Activated naive CD4-positive, alpha-beta T cell treated with anti-CD3 and anti-CD28 coated beads for 36 hours (primary cell): ENCODE measurements at places on chromosomes 16 and 17. TPM values are rescaled to one million over a fixed set of nuclear protein-coding genes. Genes with fewer than 3 reads are reported as not detected.

The SNAI3 gene
- total RNA-seq: 2.9 TPM

DNA sequence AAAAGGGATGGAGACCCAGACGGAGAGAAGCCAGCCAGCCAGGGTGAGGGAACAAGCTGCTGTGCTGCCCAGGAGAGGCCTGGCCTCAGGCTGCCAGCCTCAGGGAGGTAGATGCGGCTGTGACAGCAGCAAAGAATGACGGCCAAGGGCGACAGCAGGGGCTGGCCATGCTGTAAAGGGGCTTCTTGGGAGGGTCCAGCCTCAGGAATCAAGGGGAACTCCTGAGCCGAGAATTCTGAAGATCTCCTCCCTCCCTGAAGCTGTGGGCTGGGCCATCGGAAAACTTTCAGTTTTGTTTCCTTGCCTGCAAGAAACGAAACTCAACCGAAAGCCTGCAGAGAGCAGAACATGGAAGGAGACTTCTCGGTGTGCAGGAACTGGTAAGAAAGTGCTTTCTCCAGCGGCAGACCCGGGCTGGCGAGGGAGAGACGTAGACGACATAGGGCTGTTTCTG, at the start of gene XAF1:
Gene XAF1 (plus strand): TSS at position 316 of the 454 bp plus-strand sequence. CDS start 33 bp downstream, at position 349.
- H3K36me3 ChIP-seq: peaks cover 36% of the 10 kb centered on the region
- peak within 1 kb of the TSS; percentile 93 for H3K4me3 ChIP-seq
- DNase-seq: peak; percentile 61
- H3K4me1 ChIP-seq: peaks cover 53% of the 10 kb centered on the region
- no peaks in the 10 kb centered on the region for H3K27me3 ChIP-seq

GRCh38 chr17:14149751-14150150, 80.4 kb downstream of the COX10 start:
- peaks cover 25% of the 10 kb centered on the region for H3K4me1 ChIP-seq
- no peak overlapping the region for H3K27ac ChIP-seq
- H3K27me3 ChIP-seq: no peaks in the 10 kb centered on the region
- no peak for DNase-seq

The SHISA9 gene
- not detected for total RNA-seq

- no peak for DNase-seq
- H3K27me3 ChIP-seq: no peaks in the 10 kb centered on the region
- H3K4me3 ChIP-seq: no peak overlapping the region
- no peak overlapping the region for H3K27ac ChIP-seq
Measured at GRCh38 chr17:66169839-66170238, 22.1 kb downstream of the CEP112 start.

- H3K36me3 ChIP-seq: peaks cover 33% of the 10 kb centered on the region
- H3K4me1 ChIP-seq: peaks cover 27% of the 10 kb centered on the region
- no peak for DNase-seq
- no peaks in the 10 kb centered on the region for H3K27me3 ChIP-seq
- no peak overlapping the region for H3K4me3 ChIP-seq
Measured at GRCh38 chr16:53445534-53445933, 11.3 kb downstream of the RBL2 start.

- no peaks in the 10 kb centered on the region for H3K4me1 ChIP-seq
- H3K36me3 ChIP-seq: no peaks in the 10 kb centered on the region
- peaks cover 5% of the 10 kb centered on the region for H3K27me3 ChIP-seq
- H3K27ac ChIP-seq: no peak overlapping the region
Measured at GRCh38 chr17:58822148-58823050, 66.7 kb downstream of the PPM1E start.

GRCh38 chr17:72287586-72287985, 166.8 kb downstream of the SOX9 start:
- H3K27me3 ChIP-seq: no peaks in the 10 kb centered on the region
- H3K36me3 ChIP-seq: no peaks in the 10 kb centered on the region
- H3K4me1 ChIP-seq: no peaks in the 10 kb centered on the region
- DNase-seq: no peak
- H3K4me3 ChIP-seq: no peak overlapping the region
- H3K27ac ChIP-seq: no peak overlapping the region

DNA sequence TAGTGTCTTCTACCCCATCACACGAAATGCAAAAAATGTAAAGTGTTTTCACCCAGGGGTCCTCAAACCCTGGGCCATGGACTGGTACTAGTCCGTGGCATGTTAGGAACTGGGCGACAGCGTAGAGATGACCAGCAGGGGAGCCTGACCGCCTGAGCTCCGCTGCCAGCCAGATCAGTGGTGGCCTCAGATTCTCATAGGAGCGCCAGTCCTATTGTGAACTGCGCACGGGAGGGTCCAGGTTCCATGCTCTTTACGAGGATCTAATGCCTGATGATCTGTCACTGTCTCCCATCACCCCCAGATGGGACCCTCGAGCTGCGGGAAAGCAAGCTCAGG, 4.5 kb downstream of the SCARF1 start:
- no peak overlapping the region for H3K4me3 ChIP-seq
- H3K36me3 ChIP-seq: no peaks in the 10 kb centered on the region
- no peak overlapping the region for H3K27ac ChIP-seq
- no peak for DNase-seq

DNA sequence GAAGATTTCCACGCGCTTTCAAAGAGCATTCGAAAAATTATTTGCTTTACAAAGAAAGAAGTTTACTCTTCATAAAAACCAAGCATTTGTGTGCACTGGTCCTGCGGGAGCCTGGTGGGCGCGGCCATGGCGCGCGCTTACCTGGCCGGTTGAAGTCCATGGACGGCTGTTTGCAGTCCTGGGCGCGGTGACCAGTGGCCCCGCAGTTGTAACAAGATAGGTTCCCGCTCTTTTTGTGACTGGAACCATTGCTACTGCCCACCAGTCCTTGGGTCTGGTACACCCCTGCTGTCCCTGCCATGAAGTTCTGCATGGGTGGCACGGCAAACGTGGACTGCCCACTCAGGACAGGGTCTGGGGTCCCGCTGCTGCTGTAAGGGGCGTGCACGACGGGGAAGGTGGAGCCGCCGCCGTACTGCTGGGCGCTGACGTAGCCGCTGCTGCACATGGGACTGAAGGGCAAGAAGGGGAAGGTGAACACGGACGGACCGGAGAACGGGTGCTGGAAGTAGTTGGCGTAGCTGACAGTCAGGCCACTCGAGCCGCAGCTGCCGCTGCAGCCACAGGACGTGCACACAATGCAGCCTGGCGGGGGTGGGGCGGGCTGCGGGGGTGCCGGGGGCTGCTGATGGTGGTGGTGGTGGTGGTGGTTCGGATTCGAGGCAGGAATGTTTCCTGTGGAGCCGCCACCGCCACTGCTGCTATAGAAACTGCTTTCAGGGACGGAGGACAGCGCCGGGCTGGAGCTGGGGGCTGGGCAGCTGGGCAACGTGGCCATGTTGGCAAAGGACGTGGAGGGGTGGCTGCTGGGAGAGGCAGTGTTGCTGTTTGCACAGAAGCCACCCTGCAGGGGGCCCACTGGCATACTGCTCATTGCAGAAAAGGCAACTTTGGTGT, 19.5 kb downstream of the MAP1LC3B start:
- H3K36me3 ChIP-seq: peaks cover 8% of the 10 kb centered on the region
- peak overlapping the region; percentile 26 for H3K27ac ChIP-seq
- DNase-seq: no peak
- H3K4me3 ChIP-seq: no peak overlapping the region
- H3K4me1 ChIP-seq: no peaks in the 10 kb centered on the region
- H3K27me3 ChIP-seq: no peaks in the 10 kb centered on the region

DNA sequence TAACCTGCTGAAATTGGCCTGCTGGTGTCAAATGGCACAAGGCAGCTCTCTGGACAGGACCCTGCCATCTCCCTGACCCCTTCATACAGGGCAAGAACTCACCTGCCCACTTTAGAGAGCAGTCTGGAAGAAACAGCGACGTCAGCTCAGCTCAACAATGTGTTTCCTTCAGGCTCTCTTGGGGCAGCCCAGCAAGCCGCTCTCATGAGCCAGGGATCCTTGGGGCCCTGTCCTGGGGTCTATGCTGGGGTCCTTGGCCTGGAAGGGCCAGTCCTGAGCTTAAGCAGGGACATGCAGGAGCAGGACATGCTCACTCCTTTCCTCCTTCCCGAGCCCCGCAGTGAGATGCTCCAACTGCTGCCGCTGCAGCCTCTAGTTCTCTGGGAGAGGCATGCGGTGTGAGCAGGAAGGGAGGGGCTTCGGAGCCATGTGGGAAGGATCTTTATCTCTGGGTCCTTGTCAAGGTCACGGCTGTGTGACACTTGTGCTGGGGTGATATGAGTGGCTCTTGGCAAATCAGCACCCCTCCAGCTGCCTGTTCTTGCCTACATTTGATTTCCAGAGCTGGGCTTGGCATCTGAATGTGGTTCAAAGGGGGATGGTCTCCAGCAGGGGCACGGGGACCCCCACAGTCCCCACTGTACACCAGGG, 3.4 kb downstream of the C1QTNF1 start:
- no peak overlapping the region for H3K27ac ChIP-seq
- H3K27me3 ChIP-seq: peaks cover 25% of the 10 kb centered on the region
- no peaks in the 10 kb centered on the region for H3K36me3 ChIP-seq
- no peak overlapping the region for H3K4me3 ChIP-seq
- H3K4me1 ChIP-seq: peaks cover 5% of the 10 kb centered on the region
- no peak for DNase-seq

DNA sequence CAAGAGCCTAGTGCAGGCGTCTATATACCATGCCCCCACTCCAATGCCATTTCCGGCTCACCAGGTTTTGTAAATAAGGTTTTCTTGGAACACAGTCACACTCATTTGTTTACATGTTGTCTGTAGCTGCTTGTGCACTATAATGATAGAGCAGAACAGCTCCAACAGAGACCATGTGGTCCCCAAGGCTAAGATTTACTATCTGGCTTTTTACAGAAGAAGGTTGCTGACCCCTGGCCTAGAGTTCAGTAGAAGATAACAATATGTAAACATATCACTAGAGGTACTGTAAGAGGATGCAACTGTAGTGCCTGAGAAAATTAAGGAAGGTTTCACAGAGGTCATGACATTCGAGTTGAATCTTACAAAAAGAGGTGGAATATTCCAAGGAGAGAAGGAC, 66.3 kb downstream of the CACNG1 start:
- H3K4me1 ChIP-seq: peaks cover 8% of the 10 kb centered on the region
- H3K27ac ChIP-seq: no peak overlapping the region
- H3K4me3 ChIP-seq: no peak overlapping the region
- H3K27me3 ChIP-seq: no peaks in the 10 kb centered on the region
- no peak for DNase-seq
- H3K36me3 ChIP-seq: peaks cover 46% of the 10 kb centered on the region

The WFDC1 gene
- not detected for total RNA-seq

The FZD2 gene
- total RNA-seq: not detected

GRCh38 chr17:68665373-68665772, 64.2 kb upstream of the FAM20A start:
- no peaks in the 10 kb centered on the region for H3K4me1 ChIP-seq
- H3K27me3 ChIP-seq: peaks cover 23% of the 10 kb centered on the region
- no peak overlapping the region for H3K27ac ChIP-seq
- no peak overlapping the region for H3K4me3 ChIP-seq
- H3K36me3 ChIP-seq: no peaks in the 10 kb centered on the region

The CES4A gene
- total RNA-seq: 4.9 TPM

GRCh38 chr16:85383836-85384832, 229.0 kb upstream of the GSE1 start:
- no peaks in the 10 kb centered on the region for H3K36me3 ChIP-seq
- no peak for DNase-seq
- H3K27ac ChIP-seq: no peak overlapping the region

The TMEM238L gene
- not detected for total RNA-seq

The PRKCB gene
- 38.9 TPM for total RNA-seq

The SLFN14 gene
- total RNA-seq: not detected

DNA sequence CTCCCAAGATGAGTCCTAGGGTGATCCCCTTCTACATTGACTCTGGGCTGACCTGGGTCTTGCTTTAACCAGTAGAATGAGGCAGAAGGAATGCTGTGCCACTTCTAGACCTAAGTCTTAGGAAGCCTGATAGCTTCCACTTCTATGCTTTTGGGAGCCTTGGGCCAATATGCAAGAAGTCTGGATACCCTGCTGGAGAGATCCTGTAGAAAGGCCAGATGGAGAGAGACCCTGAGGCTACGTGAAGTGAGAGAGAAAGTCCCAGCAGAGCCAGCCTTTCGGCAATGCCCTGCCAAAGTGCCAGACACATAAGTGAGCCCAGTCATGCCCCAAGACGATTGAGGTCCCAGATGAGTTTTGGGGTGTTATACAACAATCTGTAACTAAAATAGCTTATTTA, 1.7 kb downstream of the KRT222 start:
- peaks cover 21% of the 10 kb centered on the region for H3K27me3 ChIP-seq
- no peak for DNase-seq

- no peak within 1 kb of the TSS for H3K27ac ChIP-seq
- peaks cover 90% of the 10 kb centered on the region for H3K27me3 ChIP-seq
- no peaks in the 10 kb centered on the region for H3K36me3 ChIP-seq
- DNase-seq: peak; percentile 43
Measured at GRCh38 chr17:48593126-48593829, at the start of gene HOXB5. TSS of gene HOXB5 (minus strand) at chr17:48593779. CDS start at chr17:48593682, 97 bp downstream.

The ZG16B gene
- 0.22 TPM for total RNA-seq

- H3K27me3 ChIP-seq: no peaks in the 10 kb centered on the region
- no peak overlapping the region for H3K27ac ChIP-seq
- DNase-seq: no peak
- no peaks in the 10 kb centered on the region for H3K36me3 ChIP-seq
- no peak overlapping the region for H3K4me3 ChIP-seq
Measured at GRCh38 chr16:11316331-11317015, 28.8 kb upstream of the RMI2 start.

DNA sequence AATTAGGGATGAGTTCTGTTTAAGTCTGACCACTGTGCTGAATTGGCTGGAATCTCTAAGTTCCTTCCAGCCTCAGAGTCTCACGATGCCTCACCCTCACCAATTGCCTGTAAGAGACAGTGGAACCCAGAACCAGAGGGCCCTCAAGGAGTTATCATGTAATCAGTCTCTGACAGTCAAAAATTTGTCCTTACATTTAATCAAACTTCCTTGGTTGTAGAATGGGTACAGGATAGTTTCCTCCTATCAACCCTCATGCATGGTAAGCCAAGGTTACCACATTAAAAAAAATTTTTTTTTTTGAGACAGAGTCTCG, 83.2 kb downstream of the CDK5R1 start:
- H3K27ac ChIP-seq: no peak overlapping the region
- H3K4me1 ChIP-seq: peaks cover 22% of the 10 kb centered on the region
- H3K4me3 ChIP-seq: no peak overlapping the region

The RAB37 gene
- total RNA-seq: 2.1 TPM
